ENCODE measurements at places on chromosomes 3 and 15.

DNA sequence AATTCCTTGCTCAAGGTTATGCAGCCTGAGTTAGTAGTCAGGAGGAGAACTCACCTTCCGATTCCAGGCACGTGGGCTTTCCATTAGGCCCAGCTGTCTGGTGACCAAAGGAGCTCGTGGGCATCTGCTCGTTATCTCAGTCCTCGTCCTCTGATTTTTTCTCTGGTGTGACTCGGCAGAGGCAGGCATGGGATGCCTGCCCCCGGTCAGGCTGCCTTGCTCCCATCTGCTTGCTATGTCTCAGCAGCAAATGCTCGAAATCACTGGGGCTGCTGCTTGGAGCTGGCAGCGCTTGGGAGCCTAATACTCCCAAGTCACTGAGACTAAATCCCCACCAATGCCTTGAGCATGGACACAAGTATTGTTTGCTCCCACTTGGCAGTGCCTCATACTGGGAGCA is 84.5 kb upstream of the NMNAT3 start:
- no peak for DNase-seq

DNA sequence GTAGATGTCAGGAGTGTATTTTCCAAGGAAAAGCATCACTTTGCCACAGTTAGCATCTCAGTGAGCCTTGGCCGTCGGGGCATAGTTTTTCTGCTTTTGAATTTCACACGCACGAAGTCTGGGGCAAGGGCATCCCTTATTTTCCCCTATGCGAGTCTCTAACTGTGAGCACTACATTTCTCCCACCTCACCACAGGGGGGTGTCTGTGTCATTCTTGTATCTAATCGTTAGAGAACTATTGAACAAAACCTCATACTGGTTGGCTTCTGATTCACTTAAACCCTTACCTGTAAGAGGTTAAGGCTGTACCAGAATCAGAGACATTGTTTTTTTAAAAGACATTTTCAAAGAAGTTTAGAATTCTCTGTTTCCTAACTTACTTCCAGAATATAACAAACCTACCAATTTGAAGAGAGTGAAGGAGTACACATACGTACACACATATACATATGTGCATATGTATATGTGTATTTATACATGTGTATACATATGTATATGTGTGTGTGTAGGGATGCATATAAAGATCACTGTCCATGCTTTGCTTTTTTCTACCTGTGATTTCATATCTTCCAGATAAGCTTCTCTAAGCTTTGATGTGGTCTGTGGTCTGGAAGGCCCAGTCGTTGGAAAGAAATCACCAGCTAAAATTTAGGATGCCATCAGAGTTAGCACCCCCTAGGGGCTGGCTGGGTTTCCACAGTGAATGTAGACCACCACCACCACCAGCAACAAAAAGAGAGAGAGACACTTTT is 49.4 kb downstream of the MYZAP start:
- DNase-seq, result no peak

GRCh38 chr15:94021621-94022320 is 209.6 kb upstream of the MCTP2 start:
- no peak for DNase-seq

DNA sequence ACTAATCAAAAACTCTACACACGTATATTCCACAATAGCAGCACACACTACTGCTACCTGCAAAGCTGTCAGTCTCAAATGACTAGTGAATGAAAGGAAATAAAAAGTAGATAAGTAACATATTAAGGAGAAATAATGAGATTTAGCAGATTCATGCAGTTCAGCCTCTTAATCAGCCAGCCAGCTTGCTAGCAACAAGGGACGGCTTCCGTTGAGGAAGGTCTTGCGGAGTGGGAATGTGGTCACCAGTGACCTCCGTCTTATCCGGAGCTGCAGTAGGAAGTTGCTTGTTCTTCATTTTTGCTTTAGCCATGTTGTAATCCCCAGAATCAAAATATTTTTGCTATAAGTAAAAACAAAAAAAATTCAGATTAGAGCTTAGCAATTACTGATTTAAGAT is 17.1 kb downstream of the ARPP19 start:
- DNase-seq, result no peak

DNA sequence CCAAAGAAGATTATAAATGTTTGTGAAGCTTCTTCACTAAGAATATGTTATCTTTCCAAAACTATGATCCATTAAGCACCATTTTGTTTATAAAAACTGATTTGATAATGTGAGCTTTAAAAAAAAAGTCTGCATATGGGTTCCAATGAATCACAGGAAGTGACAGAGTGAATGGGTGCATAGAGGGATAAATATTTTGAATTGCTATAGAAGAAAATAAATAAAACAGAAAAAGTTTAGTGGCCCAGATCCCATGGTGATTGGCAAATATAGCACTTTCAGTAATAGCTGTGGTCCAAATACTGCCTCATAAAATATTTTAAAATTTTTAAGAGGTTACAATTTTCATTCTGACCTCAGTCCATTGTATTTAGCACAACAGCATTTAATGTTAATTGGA is 19.2 kb downstream of the CPA3 start:
- no peak for DNase-seq

DNA sequence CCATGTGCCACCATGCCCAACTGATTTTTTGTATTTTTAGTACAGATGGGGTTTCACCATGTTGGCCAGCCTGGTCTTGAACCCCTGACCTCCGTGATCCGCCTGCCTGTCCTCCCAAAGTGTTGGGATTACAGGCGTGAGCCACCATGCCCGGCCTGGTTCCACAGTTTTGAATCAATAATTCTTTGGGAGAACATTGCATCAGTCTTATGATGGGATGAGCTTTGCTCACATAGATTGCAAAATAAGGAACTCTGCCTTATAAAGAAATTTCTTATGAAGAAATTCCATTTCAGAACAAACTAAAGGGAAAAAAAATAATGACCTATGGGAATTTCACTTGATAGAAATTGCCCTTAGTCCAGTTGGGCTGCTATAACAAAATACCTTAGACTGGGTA is 15.8 kb upstream of the TMPRSS7 start:
- DNase-seq, result no peak

- DNase-seq, result no peak
These were observed 9.0 kb upstream of the LRRFIP2 start for GRCh38 chr3:37183375-37183831.

DNA sequence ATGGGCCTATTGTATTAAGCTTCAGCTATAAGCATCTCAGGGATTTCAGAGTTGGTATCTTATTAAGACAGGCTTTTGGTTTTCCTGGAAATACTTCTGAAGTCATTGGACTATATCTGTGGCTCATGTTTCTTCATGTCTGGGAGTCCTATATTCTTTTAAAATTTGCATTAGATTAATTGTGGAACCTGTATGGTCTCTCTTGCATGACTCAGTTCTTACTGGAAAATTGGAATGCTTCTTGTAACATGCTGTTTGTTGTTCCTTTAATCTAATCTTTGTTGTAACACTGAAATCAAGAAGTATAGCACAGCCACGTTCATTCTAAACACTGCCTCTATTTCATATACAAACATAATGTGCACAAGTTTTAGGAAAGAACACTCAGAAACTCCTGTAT is 208.1 kb downstream of the RBMS3 start:
- no peak for DNase-seq

DNA sequence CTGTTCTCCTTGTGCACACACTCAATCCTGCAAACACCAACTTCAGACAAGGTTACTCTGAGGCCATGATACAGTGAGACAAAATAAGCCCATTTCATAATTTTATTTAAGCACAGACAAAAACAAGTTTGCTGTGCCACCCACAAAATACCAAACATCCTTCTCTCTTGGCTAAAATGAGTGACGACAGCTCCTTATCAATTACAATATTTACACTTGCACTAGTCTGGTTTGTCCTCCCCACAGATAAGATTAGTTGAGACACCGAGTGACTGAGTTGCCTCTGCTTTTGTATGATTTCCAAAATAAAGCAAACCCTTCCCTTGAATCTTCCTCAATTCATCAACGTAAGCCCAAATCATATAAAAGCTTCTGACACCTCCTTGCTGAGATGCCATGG is 233.5 kb upstream of the ATP10A start:
- DNase-seq, result no peak

GRCh38 chr3:101333883-101334282 is 13.5 kb upstream of the IMPG2 start:
- DNase-seq, result no peak

DNA sequence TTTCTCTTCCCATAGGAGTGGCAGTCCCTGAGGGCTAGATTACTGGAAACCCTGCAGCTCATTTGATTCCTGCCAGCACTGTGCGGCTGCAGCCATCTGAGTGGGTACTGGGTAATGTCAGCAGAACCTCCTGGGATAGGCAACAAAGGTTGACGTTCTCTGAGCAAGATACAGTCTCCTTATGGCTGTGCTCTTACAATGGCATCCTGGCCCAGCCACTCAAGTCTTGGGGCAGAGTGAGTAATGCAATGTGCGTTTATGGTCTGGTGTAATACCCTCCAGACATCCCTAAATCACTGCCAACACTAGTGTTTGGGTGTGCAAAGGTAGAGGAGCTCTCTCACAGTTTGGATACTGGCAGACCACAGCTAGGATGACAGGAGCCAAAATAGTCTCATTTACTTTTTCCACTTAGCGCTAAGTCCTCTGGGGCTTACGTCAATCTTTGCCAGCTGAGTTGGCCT is 775.8 kb downstream of the ZNF385D start:
- DNase-seq, result no peak

DNA sequence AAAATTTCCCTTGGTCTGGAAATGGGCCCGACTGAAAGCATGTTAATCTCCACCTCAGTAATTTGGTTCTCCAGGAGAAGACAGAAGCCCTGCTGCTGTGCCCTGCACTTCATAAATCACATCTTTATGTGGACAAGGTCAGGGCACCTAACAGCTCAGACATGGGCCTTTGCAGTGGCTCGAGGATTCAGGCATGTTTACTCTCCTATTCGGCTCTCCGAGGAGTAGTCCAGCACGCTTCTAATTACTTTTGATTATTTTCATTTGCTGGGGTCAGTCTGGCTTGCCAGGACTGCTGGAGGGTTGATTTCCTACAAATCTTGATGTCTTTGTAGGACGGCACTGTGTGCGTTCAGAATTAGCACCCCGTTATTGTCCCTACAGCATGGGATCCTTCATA is 511.2 kb downstream of the MECOM start:
- no peak for DNase-seq

- DNase-seq, result no peak
These were observed 721.2 kb downstream of the NAALADL2 start for GRCh38 chr3:175580318-175580717.

GRCh38 chr3:187456250-187456649 is 88.1 kb downstream of the RTP4 start:
- no peak for DNase-seq

DNA sequence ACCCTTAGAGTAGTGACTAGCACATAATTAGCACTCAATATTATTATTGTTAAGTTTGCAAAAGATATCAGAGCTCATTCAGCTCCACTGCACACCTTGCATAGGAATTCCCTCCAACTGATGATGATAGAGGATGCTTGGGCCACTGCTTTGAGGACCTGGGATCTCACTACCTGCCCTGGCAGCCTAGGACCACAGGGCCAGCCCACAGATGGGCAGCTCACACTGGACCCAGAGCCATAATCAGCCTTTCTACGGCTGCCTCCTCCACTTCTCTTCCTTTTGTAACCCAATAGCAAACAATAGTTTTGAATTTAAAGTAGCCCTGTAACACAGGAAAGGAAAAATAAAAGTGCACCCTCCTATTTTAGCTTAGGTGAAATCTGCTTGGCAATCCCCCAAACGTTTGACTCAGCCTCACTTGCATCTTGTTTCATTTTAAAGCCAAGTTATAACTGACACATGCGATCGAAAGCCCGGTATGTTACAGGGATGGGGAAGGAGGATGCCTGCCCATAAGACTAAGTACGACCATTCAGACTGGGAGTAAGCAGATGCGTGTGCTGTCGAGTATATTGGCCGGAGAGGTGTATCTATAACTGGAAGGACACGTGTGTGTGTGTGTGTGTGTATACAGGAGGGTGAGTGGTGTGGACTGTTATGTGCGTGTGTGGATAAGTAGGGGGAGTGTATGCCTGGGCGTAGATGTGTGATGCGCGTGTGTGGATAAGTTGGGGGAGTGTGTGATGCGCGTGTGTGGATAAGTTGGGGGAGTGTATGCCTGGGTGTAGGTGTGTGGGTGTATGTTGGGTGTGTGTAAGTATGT is 65.9 kb downstream of the CPN2 start:
- DNase-seq, result no peak

- no peak for DNase-seq
These were observed 2.9 kb upstream of the MKRN2 start for GRCh38 chr3:12553921-12554391.

DNA sequence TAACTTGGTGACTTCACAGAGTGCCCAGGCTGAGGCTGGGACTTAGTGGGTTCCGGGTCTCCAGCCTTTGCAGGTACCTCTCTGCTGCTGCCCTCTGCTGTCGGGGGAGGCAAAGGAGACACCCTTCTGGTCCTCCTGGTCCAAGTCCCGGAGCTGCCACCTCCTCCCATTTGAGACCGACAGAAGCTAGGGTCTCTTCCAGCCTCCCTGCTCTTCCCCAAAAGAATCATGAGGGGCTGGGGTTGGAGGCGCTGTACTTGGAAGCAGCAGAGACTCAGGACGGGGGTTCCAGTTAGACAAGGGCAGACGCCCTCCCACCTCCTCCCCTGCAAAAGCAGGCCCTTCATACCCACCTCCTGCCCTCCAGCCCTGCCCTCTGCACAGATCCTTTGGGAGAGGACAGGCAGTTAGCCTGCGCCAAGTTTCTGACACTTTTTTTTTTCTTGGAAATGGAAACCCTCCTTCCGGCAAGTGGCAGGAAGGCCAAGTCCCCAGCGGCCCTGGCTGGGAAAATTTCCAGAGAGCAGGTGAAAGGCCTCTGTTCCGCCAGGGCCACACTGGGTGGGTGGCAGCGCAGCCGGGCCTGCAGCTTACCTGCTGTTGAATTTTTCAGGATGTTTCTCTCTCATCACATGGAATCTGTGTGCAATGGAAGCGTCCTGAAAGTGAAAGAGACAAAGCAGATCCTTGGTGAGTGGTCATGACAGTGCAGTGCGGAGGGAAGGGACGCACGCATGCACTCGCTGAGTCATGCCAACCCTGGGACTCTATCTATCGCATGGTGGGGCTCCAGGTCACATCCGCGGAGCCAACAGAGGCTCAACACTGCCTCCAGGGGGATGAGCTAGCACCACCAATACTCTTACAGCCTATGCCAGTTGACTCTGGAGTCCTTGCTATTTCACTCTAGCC is 119.9 kb downstream of the DGKG start:
- DNase-seq, result no peak
